ENCODE measurements at places on chromosomes 4 and X. TPM values are rescaled to one million over a fixed set of nuclear protein-coding genes. Genes with fewer than 3 reads are reported as not detected.

The PALLD gene
- 92.7 TPM for total RNA-seq

The HERC6 gene
- total RNA-seq, result 7.5 TPM

The TLR7 gene
- 0.27 TPM for total RNA-seq

The NDP gene
- total RNA-seq, result not detected

The SLC16A2 gene
- 0.70 TPM for total RNA-seq

The GC gene
- total RNA-seq, result not detected

The XAGE1A gene
- total RNA-seq, result not detected

The HS3ST1 gene
- total RNA-seq, result 2.7 TPM

The FOXP3 gene
- total RNA-seq, result not detected

The GATA1 gene
- not detected for total RNA-seq

The DKC1 gene
- 25.6 TPM for total RNA-seq

The AGTR2 gene
- total RNA-seq, result 0.14 TPM

The PLCXD1 gene
- total RNA-seq, result 12.6 TPM

The TCEAL5 gene
- total RNA-seq, result not detected

The SERTM2 gene
- not detected for total RNA-seq

The AKAP4 gene
- not detected for total RNA-seq

The ACE2 gene
- total RNA-seq, result 19.3 TPM

The ERAS gene
- not detected for total RNA-seq

The NUDT11 gene
- total RNA-seq, result 0.31 TPM

The PRKG2 gene
- total RNA-seq, result 12.3 TPM

The ITM2A gene
- 26.5 TPM for total RNA-seq

The PNMA5 gene
- not detected for total RNA-seq

The PCDH19 gene
- 0.43 TPM for total RNA-seq

The ADH1B gene
- 156 TPM for total RNA-seq

The TLR1 gene
- total RNA-seq, result 6.7 TPM

The RHOXF1 gene
- not detected for total RNA-seq

The MAP7D3 gene
- total RNA-seq, result 1.4 TPM

The F8A2 gene
- not detected for total RNA-seq

The SLITRK2 gene
- 0.14 TPM for total RNA-seq

The TMEM156 gene
- 0.70 TPM for total RNA-seq

The PNMA6A gene
- not detected for total RNA-seq

The DKK2 gene
- total RNA-seq, result 0.12 TPM

The SH3RF1 gene
- 76.6 TPM for total RNA-seq

The CCDC160 gene
- not detected for total RNA-seq

The SCRG1 gene
- 0.42 TPM for total RNA-seq

The GLRA2 gene
- total RNA-seq, result 1.0 TPM

The DUX4 gene
- not detected for total RNA-seq

The POU3F4 gene
- total RNA-seq, result not detected

The NEUROG2 gene
- total RNA-seq, result not detected

The ZNF280C gene
- 2.7 TPM for total RNA-seq

The TMA16 gene
- 20.6 TPM for total RNA-seq

The DCK gene
- total RNA-seq, result 11.9 TPM

The P2RY10 gene
- total RNA-seq, result 0.85 TPM

The TKTL2 gene
- total RNA-seq, result not detected

The EIF2S3 gene
- total RNA-seq, result 136 TPM

The CXCL3 gene
- 3.5 TPM for total RNA-seq

The SAT1 gene
- total RNA-seq, result 508 TPM

The MAGED1 gene
- 76.1 TPM for total RNA-seq

The IL15 gene
- total RNA-seq, result 5.6 TPM

The MAGEE2 gene
- total RNA-seq, result not detected

The DUSP9 gene
- not detected for total RNA-seq

The TDO2 gene
- total RNA-seq, result not detected

The DCTD gene
- total RNA-seq, result 65.8 TPM

The TSPAN7 gene
- 114 TPM for total RNA-seq

The CT47A7 gene
- total RNA-seq, result not detected

The MMRN1 gene
- total RNA-seq, result 14.0 TPM

The USP27X gene
- 2.2 TPM for total RNA-seq

The DMRTC1 gene
- total RNA-seq, result 0.40 TPM

Measured in left colon (tissue), 2 donors.